ENCODE measurements at places on chromosomes 13 and 19.

DNA sequence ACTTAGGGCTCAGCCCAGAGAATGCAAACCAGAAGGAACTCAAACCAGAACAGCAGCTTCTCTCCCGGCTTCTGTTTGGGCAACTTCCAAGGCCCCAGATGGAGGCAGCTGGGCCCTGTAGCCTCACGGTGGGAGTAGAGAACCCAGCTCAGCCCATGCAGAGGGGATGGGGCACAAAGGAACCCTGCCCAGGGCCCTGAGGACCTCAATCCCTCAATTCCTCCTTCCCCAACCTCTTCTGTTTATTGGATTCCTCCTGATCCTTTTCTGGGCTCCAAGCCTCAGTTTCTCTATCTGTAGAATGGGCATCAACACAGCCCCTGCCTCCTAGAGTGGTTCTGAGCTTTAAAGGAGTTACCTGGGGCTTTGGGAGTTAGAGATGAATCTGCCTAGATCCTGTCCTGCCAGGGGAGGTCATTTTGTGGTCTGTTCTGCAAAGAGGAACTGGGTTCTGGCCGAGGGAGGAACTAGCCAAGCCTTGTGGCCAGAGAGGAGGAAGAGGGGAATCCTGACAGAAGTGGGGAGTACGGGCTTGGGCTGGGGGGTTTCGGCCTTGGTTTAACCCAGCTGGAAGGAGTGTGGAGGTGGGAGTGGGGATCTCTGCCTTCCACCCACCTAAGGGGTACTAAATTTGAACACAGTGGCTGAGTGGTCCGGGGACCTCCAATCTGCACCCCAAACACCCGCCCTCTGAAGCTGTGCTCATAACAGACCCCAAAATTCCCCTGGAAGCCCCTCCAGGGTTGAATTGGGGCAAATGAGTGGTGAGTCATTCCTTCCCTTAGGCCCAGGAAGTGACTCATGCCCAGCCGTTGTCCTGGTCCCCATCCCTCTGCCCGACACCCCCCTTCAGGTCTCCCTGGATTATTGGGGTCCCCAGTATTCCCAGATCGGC is 2.7 kb downstream of the ADGRE5 start:
- no peak for DNase-seq

DNA sequence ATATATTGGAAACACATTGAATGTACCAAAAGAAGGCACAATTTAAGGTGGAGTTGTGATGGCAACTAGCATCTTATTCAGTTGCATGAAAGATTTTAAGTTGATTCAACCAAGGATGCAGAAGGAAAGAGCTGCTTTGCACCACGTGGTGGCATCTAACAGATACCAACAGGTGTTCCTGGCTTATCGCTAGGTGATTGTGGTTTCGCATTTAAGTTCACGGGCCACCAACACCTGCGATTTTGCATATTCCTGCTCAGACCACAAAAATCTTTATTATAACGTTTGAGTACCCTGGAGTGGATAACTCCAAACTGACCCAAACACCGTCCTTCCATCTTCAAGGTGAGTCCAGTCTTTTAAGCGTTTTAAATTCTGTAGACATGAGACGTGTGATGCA is 45.3 kb downstream of the RGCC start:
- no peak for DNase-seq

GRCh38 chr19:45005787-45006186 is 4.5 kb downstream of the RELB start:
- no peak for DNase-seq

- no peak for DNase-seq
These were observed 38.7 kb downstream of the PBX4 start for GRCh38 chr19:19579533-19580361.

DNA sequence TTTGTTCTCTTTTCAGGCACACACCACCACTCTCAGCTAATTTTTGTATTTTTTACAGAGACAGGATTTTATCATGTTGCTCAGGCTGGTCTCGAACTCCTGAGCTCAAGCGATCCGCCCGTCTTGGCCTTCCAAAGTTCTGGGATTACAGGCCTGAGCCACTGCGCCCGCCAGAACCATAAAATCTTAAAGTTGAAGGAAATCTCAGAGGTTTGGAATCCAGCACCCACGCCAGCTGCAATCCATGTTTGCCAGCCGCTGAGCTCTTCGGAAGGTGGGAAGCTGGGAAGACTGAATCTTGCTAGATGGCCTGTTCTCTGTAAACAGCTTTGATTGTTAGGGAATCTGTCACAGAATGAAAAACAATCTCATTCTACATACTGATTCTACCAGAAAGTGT is 38.5 kb downstream of the SPATA13 start:
- DNase-seq: no peak

DNA sequence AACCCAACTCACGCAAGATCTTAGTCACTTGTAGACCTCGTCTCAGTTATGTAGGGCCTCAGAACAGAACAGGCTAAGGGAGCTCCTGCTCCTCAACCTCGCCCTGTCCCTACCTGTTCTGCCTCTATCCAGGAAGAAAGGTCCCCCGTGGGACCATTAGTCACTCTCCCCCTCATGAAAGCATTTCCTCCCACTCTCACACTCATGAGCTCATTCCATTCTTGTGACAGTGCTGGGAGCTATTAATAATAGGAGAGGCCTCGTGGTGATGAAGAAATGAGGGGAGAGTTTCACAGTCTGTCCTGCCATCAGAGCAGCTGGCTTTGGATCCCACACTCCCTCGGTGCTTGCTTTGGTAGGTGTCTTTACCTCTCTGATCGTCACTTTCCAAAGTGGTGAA is 10.2 kb downstream of the PPP2R1A start:
- no peak for DNase-seq

- DNase-seq: no peak
These were observed 55.1 kb upstream of the NBEA start for GRCh38 chr13:34886987-34887386.

DNA sequence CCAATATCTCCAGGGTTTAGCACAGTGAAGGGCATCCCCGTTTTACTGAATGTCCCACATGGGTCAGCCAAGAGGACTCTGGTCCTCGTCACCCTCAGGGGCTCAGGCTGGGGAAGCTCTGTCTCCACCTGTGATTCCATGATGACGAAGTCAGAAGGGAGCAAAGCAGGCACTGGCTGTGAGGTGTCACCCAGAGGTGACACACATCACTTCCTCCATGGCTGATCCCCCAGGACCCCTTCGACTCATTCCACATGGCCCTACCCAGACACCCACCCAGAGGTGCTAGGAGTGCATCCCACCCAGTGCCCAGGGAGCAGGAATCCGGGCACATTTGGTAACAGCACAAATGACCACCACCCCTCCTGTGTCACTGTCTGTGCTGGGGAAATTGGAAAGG is 145.2 kb upstream of the VSTM2B start:
- no peak for DNase-seq

- DNase-seq: no peak
These were observed 2.8 kb upstream of the FOSB start for GRCh38 chr19:45464852-45465441.

- DNase-seq: no peak
These were observed 329.3 kb downstream of the SUCLA2 start for GRCh38 chr13:47671776-47672175.

DNA sequence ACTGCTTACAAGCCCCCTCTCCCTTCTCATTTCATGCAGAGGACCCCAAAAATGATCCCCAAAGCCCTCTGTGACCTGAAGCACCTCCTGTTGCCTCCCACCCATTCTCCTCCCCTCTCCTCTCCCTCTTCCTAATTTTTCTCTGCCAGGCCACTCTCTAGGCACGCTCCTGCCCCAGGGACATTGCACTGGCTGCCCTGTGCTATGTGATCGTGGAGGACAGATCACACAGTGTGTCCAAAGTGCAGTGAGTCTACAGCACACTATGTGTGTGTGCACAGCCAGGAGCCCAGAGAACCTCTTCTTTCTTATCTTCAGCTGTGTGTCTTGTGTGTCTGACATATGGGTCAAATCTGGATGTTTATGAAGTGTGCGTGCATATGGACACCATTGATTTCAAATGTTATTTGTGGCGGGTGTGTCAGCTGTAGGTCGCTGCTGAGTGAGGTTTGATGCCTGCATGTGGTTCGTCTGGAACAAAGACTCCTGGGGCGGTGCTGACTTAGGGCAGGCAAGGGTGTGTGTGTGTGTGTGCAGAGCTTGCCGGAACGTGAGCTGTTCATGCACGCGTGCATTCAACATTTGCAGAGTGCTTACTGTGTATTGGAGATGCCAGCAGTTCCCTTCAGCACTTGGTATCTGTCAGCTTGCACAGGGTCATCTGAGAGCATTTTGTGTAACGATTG is 2.1 kb upstream of the KLHL26 start:
- DNase-seq: no peak

DNA sequence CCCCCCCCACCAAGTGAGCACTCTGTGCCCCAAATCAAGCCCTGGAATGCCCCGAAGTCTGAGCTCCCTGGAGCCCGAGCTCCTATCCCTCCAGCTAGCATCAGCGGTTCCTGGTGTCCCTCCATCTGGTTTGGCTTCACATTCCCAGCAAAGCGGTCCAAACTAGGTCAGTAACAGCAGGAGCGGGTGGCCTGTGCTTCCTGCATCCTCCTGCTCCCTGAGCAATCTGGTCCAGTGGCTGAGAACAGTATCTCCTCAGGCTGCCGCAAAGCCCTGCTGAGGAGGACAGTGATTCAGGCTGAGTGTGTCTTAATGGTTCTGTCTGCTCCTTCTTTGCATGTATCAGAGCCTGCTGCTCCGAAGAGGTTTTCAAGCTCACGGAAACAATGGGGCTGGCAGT is 25.9 kb downstream of the RASL11A start:
- DNase-seq: no peak

Measured in stimulated activated CD8-positive, alpha-beta memory T cell treated with anti-CD3 and anti-CD28 coated beads, Interleukin-4, amount 100 ng/mL, for 4 hours (primary cell).